ENCODE measurements at places on chromosomes 1 and 21.

DNA sequence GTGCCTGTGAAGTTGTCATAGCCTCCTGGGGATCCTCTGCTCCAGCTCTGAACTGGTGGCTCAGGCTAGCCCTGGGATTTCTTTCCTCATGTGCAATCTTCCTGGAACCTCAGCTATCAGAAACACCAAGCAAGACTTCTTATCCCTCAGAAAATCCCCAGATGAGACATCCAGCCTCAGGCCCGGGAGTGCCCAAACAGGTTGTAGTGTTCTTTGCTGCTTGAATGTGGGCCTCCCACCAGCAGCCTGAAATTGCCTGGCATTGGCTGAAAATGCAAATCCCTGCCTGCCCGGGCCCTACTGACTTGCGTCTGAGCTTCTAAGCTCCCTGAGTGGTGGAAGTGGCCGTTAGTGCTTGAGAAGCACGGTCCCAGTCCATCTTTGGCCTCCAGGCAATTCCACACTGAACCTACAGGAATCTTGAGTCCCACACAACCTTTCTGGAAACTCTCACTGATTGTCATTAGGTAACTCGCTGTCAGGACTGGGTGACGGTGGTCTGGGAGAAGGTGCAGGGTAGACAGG lies 146.8 kb downstream of the ZBTB18 start:
- DNase-seq, result no peak

- no peak for DNase-seq
Measured at GRCh38 chr1:116704278-116704677, 36.7 kb upstream of the IGSF3 start.

- no peak for DNase-seq
Measured at GRCh38 chr21:43287111-43287760, 118.4 kb downstream of the CRYAA start.

- peak; percentile 70 for DNase-seq
Measured at GRCh38 chr1:39409055-39409816, 82.2 kb upstream of the BMP8A start.

- no peak for DNase-seq
Measured at GRCh38 chr1:41709331-41709730, 209.4 kb downstream of the HIVEP3 start.

DNA sequence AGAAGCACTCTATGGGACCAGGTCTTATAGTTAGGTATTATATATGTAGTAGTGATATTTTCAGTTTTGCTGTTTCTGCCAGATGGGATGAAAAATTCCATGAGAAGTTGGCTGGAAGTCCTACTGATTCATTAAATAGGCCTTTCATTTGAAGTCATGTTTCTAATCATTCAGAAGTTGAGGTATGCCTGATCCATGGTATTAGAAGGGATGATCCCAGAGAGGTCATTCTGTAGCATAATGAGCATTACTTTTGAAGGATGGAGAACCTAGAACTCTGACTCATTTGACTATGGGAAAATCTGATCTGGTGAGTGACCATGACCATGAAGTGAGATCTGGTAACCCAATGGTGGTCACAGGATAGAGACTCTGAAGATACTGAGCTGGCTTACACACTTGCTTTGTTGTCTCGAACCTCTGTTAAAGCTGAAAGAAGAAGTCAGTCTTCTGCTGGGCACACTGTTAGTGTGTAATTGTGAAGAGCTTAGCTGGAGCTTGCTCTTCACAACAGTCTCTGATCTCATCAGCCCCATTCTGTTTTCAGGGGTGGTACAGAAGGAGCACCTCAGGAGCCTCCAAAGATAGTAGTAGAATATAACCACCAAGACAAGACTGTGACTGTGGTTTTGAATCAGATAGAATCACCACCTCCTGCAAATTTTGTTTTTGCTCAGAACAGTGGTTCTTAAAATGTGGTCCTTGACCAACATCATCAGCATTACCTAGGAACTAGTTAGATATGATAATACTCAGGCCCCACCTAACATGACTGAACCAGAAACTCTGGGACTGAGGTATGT lies 9.0 kb downstream of the MGST3 start:
- no peak for DNase-seq

- no peak for DNase-seq
Measured at GRCh38 chr1:44407430-44408211, 2.6 kb downstream of the RNF220 start.

- DNase-seq, result no peak
Measured at GRCh38 chr1:33634806-33635205, 162.4 kb downstream of the ZSCAN20 start.

GRCh38 chr1:166691476-166691875 lies 147.8 kb upstream of the POGK start:
- DNase-seq, result no peak

DNA sequence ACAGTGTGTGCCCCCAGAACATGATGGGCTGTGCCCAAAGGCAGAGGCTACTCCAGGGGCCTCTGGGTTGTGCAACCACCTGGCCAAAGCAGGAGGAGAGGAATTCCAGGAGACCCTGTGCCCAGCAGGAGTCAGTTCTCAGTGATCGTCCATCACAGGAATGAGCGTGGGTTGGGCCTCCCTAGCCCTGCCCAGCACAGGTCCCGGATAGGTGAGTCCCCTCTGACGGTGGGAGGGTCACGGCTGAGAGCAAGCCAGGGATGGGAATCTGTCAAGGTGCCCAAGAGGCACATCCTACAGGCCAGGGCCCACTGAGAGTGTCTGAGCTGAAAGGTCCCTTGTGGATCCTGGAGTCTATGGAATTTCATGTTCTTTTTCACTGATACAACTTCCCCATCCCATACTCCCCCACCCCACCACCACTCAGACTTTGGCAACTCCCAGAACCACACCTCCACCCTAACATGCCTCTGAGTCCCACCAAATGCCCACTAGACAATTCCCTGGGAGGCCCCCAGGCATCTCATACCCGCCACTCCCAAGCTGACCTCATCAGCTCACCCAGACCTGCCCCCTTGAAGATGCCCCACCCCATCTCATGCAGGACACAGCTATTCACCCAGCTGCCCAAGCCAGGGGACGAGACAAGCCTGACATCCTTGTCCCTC lies 3.1 kb downstream of the GJB4 start:
- no peak for DNase-seq

GRCh38 chr21:26060335-26061115 lies 110.0 kb downstream of the APP start:
- no peak for DNase-seq

DNA sequence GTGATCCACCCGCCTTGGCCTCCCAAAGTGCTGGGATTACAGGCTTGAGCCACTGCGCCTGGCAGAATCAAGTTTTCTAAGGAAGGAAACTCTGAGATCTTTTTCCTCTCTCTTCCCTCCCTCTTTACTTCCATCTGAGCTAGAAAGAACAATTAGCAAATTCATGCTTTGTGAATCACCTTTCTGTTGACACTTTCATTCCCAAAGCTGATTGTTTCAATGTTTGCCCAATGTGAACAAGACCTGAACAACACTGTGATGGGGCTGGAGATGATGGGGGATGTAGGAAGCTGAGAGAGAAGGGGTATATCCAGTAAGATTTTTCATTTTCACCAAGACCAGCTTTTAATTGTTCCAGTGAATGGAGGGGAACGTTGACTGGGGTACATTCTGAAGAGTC lies 5.7 kb upstream of the TENT5B start:
- DNase-seq, result no peak

DNA sequence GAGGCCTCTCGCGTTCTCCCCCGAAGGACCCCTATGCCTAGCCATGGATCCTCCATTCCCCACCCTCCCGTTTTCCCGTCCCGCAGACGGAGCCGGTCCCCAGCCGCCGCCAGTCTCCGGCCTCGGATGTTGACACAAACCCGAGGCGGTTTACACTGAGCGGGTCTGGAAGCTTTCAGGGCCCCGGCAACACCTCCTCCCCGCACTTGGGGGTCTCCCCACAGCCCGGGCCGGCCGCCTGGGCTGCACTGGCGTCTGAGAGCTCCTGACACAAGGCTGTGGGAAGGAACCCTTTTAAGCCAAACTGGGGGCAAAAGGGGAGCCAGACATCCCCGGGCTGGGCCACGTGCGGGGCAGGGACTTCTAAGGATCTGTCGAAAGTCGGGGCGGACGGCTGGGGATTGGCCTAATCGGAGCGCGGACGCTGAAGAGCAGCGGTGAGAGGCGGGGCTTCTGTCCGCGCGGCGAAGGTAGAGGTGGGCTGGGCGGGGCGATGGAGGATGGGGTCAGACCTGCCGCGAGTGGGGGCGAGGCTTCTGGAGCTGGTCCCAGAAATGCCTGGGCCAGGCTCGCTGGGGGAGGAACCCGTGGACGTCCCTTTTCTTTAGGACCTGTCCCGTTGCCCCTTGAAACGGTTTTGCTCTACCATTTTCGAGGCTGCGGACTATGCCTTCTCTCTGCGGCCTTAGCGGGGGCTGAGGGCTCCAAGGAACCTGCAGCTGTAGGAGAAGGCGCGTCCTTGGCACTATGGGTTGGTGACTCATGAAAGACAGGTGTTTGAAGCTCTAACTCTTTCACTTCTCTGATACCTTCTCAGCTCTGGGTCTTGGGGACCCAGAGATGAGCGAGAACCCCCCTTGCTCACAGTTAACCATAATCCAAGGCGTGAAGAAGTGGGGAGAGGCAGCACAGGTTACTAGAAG lies 1.2 kb upstream of the HPCAL4 start:
- DNase-seq, result no peak

DNA sequence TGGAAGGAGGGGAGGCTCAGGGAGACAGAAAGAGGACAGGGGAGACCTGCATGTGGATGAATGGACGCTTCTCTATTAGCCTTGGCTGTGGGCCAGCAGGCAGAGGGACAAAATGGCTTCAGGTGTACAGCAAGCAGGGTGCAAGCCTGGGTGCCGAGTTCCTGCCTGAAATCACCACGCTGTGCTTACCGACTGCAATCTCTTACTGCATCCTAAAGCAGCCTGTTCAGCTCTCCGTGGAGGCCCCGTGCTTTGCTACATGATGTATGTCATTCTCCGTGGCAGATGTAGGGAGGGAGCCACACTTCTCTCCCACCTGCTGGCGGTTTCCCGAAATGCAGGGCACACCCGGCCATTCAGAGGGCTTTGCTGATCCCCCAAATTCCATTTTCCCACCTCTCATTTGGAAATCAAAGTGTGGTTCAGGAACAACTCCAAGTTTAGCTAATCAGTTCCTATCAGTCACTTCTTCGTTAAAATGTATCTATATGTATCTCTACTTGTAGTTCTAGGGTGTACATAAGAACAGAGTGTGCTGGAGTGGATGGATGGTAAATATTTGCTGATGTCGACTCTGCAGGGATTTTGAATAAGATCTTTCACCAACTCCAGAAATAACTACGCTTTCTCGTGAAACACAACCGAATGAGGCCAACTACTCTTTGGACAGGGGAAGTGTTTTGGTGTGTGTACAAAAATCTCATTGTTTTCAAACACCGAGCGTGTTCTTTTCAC lies 122.3 kb upstream of the BACE2 start:
- DNase-seq, result peak; percentile 65

- peak; percentile 42 for DNase-seq
Measured at GRCh38 chr1:54806931-54807611, 5.9 kb upstream of the TTC22 start.

GRCh38 chr1:174157157-174157806 lies 2.0 kb upstream of the RABGAP1L start:
- no peak for DNase-seq

DNA sequence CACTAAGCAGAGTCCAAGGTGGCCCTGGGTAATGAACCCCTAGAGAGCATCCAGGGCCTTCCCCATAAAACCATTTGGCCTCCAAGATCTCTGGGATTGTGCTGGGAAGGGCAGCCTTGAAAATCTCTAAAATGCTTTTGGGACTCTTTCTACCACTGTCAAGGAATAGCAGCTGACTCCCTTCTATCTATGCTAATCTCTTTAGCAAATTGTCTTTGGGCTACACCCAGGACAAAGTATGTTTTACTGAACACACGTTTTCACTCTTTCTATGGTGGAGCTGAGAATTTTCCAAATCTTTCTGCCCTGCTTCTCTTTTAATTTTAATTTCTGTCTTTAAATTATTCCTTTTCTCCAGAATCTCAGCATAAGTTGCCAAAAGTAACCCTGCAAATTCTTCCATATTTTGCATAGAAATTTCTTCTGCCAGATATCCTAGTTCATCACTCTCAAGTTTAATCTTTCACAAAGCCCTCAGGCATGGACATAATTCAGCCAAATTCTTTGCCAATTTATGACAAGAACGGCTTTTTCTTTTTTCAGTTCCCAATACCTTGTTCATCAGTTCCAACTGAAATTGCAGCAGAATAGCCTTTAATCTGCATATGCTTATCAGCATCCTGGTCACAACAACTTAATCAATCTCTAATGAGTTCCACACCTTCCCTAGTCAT lies 687.0 kb upstream of the ADGRL4 start:
- no peak for DNase-seq

Data from right forelimb (tissue), 1 donor.